Neural crest cell (in vitro differentiated cells): ENCODE measurements at places on chromosomes 3 and 15. TPM values are rescaled to one million over a fixed set of nuclear protein-coding genes. Genes with fewer than 3 reads are reported as not detected.
A peak's percentile ranks its signal among the peaks of the same experiment; 100 is the strongest.

- H3K27me3 ChIP-seq: no peaks in the 10 kb centered on the region
- no peak overlapping the region for H3K4me3 ChIP-seq
- no peak overlapping the region for H3K27ac ChIP-seq
- H3K36me3 ChIP-seq: no peaks in the 10 kb centered on the region
- peaks cover 15% of the 10 kb centered on the region for H3K4me1 ChIP-seq
These were observed 130.6 kb downstream of the CTNNB1 start for GRCh38 chr3:41329881-41330280.

- H3K27ac ChIP-seq: no peak overlapping the region
- no peaks in the 10 kb centered on the region for H3K4me1 ChIP-seq
- no peak for DNase-seq
- H3K4me3 ChIP-seq: no peak overlapping the region
These were observed 137.8 kb downstream of the RORA start for GRCh38 chr15:61091289-61091616.

- no peaks in the 10 kb centered on the region for H3K36me3 ChIP-seq
- DNase-seq: no peak
- H3K27me3 ChIP-seq: peaks cover 12% of the 10 kb centered on the region
- H3K27ac ChIP-seq: peak overlapping the region; percentile 95
These were observed 604 bp downstream of the KCTD6 start for GRCh38 chr3:58492494-58492905.

- no peaks in the 10 kb centered on the region for H3K27me3 ChIP-seq
- no peak overlapping the region for H3K4me3 ChIP-seq
- H3K27ac ChIP-seq: no peak overlapping the region
- H3K4me1 ChIP-seq: no peaks in the 10 kb centered on the region
- DNase-seq: no peak
These were observed 257.0 kb upstream of the GOLGA6L4 start for GRCh38 chr15:83978588-83978987.

DNA sequence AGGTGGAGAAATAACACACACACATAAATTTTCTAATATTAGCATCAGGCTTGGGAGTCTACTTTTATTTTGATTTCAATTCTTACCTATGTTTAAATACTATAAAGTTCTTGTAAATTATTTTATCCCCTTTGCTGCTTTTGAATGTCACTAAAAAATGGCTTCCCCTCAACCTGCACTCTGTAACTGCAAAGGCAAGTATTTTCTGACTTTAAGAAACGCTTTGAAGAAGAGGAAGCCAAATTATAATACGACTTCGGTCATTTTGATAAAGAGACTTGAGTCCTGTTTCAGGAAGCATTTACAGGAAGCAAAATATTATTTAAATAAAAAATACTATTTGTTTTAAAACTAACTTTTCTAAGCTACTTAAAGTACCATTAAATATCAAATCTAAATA is 627.7 kb upstream of the AGTR1 start:
- no peak for DNase-seq
- H3K27me3 ChIP-seq: no peaks in the 10 kb centered on the region
- H3K4me1 ChIP-seq: peaks cover 11% of the 10 kb centered on the region
- H3K27ac ChIP-seq: no peak overlapping the region

GRCh38 chr15:45037936-45038335 is 14.9 kb downstream of the SORD start:
- no peak for DNase-seq
- H3K27me3 ChIP-seq: no peaks in the 10 kb centered on the region
- H3K36me3 ChIP-seq: peaks cover 10% of the 10 kb centered on the region

GRCh38 chr3:193585530-193585929 is 7.5 kb upstream of the OPA1 start:
- H3K4me1 ChIP-seq: no peaks in the 10 kb centered on the region
- no peak for DNase-seq

DNA sequence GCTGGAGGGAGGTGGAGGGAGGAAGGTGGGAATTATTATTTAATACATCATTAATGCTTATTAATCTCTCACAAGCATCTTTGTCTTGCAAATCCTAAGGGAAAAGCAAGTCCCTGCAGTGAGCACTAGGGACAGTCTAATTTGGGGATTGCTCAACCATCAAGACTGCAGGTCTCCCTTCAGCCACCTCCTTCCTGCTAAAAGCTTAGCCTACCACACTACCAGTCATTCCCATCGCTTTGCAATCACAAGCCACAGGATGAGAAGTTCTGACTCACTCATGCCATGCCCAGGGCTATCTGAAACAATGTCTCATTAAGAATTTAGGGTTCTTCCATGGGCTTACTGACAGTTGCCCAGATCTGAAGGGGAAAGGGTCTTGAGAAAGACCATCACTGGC is 51.0 kb upstream of the EIF1B start:
- no peak overlapping the region for H3K27ac ChIP-seq
- no peaks in the 10 kb centered on the region for H3K36me3 ChIP-seq
- no peak for DNase-seq
- no peak overlapping the region for H3K4me3 ChIP-seq
- H3K4me1 ChIP-seq: peaks cover 10% of the 10 kb centered on the region

DNA sequence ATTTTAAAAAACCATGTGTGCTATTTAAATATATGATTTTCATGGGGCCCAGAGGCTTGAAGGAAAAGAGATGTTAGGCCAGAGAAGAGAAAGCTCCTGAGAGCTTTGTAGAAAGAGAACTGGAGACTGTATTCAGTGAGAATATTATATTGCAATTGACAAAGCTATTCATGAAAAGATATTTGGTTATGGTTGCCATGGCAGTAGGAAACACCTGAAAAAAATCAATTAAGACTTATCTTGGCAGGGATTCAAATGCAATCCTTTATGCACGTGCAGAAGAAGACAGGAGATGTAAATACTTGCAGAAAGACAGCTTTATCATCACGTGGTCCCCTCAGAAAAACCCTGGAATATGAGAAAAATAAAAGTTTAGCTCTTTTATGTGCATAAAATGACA is 636.0 kb upstream of the TBL1XR1 start:
- no peaks in the 10 kb centered on the region for H3K27me3 ChIP-seq
- no peak overlapping the region for H3K27ac ChIP-seq
- no peak overlapping the region for H3K4me3 ChIP-seq
- H3K36me3 ChIP-seq: no peaks in the 10 kb centered on the region
- no peak for DNase-seq

DNA sequence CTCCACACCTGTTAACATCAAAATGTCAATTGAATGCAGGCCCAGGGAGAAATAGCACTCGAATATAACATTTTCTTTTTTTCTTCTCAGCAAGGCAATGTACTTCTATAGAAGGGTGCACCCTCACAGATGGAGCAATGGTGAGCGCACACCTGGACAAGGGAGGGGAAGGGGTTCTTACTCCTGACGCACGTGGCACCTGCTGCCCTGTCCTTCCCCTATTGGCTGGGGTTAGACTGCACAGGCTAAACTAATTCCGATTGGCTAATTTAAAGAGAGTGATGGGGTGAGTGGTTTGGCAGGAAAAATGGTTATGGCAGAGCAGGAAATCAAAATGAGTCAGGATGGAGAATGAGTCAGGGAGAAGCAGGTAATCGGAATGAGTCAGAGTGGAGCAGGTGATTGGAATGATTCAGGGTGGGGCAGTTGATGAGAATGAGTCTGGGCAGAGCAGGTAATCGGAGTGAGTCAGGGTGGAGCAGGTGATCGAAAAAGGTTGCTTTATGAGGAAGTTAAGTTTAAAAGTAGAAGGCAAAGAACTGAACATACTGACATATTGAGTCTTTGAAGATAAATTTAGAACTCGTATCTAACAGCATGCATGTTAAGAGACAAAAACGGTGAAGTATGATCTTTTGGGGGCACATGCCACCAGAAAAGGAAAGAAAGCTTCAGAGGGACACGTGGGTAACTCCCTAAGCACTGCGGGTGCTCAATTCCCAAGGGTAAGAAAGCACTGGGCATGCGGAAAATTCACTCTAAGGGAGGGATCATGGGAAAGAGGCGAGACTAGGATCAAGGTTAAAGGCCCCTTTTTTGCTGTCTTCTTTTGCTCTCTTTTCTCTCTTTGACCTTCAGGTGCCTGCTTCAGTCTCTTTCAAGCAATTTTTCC is 72.9 kb upstream of the GALNT15 start:
- H3K4me3 ChIP-seq: no peak overlapping the region
- H3K27me3 ChIP-seq: peaks cover 18% of the 10 kb centered on the region
- H3K36me3 ChIP-seq: no peaks in the 10 kb centered on the region
- H3K27ac ChIP-seq: no peak overlapping the region
- no peaks in the 10 kb centered on the region for H3K4me1 ChIP-seq

GRCh38 chr3:196140224-196140623 is 58.3 kb upstream of the TFRC start:
- peaks cover 21% of the 10 kb centered on the region for H3K4me1 ChIP-seq
- no peak overlapping the region for H3K27ac ChIP-seq
- no peak overlapping the region for H3K4me3 ChIP-seq
- H3K36me3 ChIP-seq: no peaks in the 10 kb centered on the region
- H3K27me3 ChIP-seq: no peaks in the 10 kb centered on the region

Gene TNNC1
- 0.45 TPM in 1 of 2 replicates, not detected in the other for total RNA-seq

- no peak overlapping the region for H3K4me3 ChIP-seq
- DNase-seq: no peak
- H3K4me1 ChIP-seq: no peaks in the 10 kb centered on the region
These were observed 34.0 kb downstream of the DZIP3 start for GRCh38 chr3:108623504-108623903.

- no peak overlapping the region for H3K4me3 ChIP-seq
- no peaks in the 10 kb centered on the region for H3K27me3 ChIP-seq
- no peaks in the 10 kb centered on the region for H3K4me1 ChIP-seq
- no peak overlapping the region for H3K27ac ChIP-seq
- DNase-seq: no peak
These were observed 715.5 kb downstream of the GBE1 start for GRCh38 chr3:81045976-81046375.

Gene RASGRF1
- total RNA-seq: 0.16 and 0.55 TPM in 2 replicates

Gene COL6A5
- total RNA-seq: not detected in 2 replicates

Gene HDGFL3
- 127 and 130 TPM in 2 replicates for total RNA-seq

DNA sequence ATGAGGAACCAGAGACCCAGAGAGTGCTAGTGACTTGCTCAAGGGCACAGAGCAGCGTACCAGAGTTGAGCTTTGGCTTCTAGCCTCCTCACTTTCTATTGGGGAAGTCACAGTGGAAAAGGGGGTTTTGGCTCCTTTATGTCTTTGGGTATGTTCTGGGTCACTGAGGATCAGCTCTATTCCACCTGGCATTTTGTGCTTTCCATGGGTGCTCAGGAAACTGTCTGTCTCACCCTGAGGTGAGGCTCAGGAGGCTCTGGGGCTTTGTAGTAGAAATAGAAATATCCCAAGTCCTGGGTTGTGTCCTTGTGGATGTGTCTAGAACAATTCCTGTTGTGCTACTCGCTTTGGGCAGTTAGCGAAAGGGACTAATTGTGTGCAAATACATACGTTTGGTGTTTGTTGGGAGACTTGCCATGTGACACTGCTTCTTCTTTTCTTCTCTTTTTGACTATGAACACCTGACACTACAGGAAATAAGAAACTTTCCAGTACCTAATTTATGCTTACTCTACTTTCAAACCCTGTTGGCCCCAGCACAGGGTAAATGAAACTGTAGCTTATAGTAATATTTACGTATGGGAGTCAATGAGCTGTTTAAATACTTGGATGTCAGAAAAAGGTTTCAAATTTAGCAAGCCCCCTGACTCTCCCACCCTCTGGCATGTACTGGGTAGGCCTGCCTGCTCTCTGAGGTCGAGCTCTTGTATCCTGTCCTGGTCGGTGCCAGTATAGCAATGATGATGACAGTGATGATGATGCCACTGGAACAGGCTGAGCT is 35.6 kb downstream of the SMAD3 start:
- H3K27ac ChIP-seq: no peak overlapping the region
- no peak overlapping the region for H3K4me3 ChIP-seq
- H3K36me3 ChIP-seq: peaks cover 4% of the 10 kb centered on the region
- DNase-seq: no peak
- H3K27me3 ChIP-seq: no peaks in the 10 kb centered on the region

Gene ADAMTS17
- 1.3 and 2.3 TPM in 2 replicates for total RNA-seq

Gene FBXW12
- 0.44 and 0.68 TPM in 2 replicates for total RNA-seq

- H3K27me3 ChIP-seq: no peaks in the 10 kb centered on the region
- H3K4me3 ChIP-seq: peak overlapping the region; percentile 92
- H3K27ac ChIP-seq: peak overlapping the region; percentile 25
- no peaks in the 10 kb centered on the region for H3K36me3 ChIP-seq
These were observed 1.4 kb downstream of the FYTTD1 start for GRCh38 chr3:197750858-197751737.

Gene TGFBR2
- total RNA-seq: 8.5 and 8.7 TPM in 2 replicates

DNA sequence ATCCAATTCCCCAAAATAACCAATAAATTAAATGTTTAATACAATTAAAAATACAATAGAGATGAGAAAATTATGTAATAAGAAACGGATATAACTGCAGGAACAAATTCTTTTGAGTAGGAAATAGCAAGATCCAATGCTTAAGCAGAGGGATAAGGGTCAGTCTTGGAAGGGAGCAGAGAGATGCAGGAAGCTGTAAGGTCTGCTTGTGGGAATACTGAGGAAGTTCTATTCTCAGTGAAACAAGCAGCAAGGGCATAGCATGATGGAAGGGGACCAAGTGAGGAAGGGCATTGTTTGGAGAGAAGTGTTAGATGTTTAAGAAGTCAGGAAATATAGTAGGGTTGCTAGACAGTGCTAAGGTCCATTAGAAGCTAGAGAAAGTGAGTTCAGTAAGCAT is 409.0 kb downstream of the TBC1D5 start:
- no peak overlapping the region for H3K4me3 ChIP-seq
- H3K27me3 ChIP-seq: no peaks in the 10 kb centered on the region
- H3K27ac ChIP-seq: no peak overlapping the region
- DNase-seq: no peak

DNA sequence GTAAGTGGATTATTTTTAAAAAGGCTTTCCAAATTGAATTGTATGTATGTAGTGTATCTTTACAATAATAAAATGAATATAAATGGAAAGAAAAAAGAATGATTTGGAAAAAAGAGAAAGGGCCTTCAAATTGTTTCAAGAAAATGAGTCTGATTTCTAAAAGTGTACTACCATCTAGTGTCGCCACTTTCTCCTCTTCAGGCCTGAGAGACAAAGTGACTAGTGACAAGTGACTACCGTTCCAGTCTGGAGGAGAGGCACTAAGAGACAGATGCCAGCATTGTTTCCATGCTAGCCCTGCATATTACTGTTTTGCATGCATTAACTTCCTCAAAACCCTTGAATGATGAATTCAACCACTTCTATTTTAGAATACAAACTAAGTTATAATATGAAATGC is 39.3 kb downstream of the P3H2 start:
- DNase-seq: no peak
- H3K4me3 ChIP-seq: no peak overlapping the region
- H3K27ac ChIP-seq: no peak overlapping the region
- H3K27me3 ChIP-seq: no peaks in the 10 kb centered on the region

GRCh38 chr3:127525373-127525772 is 65.2 kb downstream of the TPRA1 start:
- peaks cover 24% of the 10 kb centered on the region for H3K4me1 ChIP-seq
- no peak for DNase-seq
- peaks cover 18% of the 10 kb centered on the region for H3K27me3 ChIP-seq
- H3K4me3 ChIP-seq: no peak overlapping the region
- no peak overlapping the region for H3K27ac ChIP-seq
- peaks cover 5% of the 10 kb centered on the region for H3K36me3 ChIP-seq
